ENCODE measurements at places on chromosomes 5 and 9.

DNA sequence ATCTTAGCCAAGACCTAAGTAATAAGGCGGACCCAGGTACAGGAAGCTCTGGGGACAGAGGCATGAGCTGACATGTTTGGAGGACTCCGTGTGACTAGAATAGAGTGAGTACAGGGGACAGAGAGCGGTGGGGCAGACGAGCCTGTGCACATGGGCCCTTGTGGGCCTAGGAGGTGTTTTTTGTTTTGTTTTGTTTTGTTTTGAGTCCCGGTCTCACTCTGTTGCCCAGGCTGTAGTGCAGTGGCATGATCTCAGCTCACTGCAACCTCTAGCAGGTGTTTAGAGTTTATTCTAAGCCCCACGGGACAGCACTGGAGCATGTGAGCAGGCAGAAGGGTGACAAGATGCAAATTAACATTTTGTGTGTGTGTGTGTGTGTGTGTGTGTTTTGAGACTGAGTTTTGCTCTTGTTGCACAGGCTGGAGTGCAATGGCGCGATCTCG lies 3.1 kb upstream of the EEIG1 start:
- DNase-seq: no peak

DNA sequence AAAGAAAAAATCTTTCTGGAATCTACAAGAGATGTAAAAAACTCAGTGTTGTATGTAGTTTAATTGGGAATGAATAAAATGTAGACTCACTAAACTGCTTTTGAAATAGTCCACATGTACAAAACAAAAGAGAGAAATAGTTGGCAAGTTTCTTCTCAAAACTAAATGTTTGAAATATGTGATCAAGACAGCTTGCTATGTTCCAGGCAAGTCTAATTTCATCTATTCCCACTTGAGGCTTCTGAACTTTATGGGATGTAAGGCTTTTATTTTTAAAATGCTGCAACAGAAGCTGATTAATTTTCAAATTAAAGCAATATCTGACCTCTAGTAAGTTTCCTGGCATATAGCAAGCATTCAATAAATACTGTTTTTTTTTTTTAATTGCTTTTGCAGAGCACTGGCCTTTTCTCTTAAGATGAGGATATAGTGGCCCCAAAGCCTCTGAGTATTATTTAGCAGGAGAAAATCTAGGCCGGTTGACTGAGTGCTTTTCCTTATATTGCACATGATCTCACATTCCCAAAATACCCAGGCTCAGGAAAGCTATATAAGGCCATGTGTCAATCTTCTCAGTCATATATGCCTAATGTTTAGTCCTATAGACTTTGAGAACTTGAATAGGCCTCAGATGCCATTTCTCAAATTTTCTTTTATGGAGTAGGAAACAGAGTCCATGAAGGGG lies 183.2 kb downstream of the NTRK2 start:
- no peak for DNase-seq

DNA sequence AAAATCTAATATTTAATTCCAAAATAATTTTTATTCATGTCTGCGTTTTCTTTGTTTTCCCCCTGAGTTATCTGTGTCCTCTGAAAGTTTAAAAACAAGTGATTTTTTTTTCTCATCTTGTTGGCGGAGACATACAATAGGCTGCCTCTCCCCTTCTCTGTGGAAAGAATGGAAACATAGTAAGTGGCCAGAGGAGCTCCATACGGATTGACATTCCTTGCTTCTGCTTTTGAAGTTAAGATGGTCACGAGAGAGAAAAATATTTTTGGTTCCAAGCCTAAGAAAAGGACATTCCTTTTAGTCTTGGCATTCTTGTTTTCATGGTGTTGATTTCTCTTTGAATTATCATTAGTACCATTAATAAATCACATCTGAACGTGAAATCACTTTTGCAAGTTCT lies 28.3 kb downstream of the ZNF462 start:
- no peak for DNase-seq

GRCh38 chr5:141634720-141635119 lies 1.9 kb downstream of the HDAC3 start:
- no peak for DNase-seq

DNA sequence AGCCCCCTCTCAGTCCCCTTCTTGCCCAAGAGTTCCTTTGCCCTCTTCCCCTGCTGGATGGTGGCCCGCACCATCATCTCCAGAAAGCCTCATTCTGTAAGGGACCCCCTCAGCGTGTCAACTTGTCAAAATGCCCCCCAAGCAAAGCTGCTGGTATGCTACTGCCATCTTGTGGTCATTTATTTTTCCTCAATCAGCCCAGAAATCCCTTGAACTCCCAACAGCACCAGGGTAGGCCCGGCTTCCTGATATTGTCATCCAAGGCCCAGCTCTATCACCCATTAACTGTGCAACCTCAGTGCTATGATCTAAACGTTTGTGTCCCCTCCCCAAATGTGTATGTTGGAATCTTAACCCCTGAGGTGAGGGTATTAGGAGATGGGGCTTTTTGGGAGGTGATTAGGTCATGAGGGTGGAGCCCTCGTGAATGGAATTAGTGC lies 53.2 kb upstream of the FBXW11 start:
- DNase-seq: no peak

GRCh38 chr9:21412107-21412506 lies 3.2 kb downstream of the IFNA8 start:
- DNase-seq: no peak

DNA sequence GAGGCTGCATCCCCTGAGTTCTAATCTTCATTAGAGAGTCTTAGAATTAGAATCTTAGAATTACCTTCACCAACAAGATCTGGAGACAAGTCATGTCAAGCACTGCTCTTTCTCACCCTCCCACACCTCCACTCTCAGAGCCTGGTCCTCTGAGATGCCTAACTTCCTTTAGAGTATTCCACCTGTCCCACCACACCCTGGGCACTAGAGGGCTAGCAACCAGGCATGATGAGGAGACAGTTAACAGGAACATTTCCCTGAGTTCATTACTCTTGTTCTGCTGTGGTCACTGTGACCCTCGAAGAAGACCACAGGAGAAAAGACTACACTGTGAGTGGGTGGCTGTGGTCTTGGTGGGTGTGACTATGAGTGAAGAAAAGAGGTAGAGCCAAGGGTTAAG lies 25.2 kb upstream of the MAP1B start:
- no peak for DNase-seq

GRCh38 chr9:107738789-107739188 lies 249.2 kb upstream of the KLF4 start:
- DNase-seq: no peak
